ENCODE measurements at places on chromosomes 7 and 10.

DNA sequence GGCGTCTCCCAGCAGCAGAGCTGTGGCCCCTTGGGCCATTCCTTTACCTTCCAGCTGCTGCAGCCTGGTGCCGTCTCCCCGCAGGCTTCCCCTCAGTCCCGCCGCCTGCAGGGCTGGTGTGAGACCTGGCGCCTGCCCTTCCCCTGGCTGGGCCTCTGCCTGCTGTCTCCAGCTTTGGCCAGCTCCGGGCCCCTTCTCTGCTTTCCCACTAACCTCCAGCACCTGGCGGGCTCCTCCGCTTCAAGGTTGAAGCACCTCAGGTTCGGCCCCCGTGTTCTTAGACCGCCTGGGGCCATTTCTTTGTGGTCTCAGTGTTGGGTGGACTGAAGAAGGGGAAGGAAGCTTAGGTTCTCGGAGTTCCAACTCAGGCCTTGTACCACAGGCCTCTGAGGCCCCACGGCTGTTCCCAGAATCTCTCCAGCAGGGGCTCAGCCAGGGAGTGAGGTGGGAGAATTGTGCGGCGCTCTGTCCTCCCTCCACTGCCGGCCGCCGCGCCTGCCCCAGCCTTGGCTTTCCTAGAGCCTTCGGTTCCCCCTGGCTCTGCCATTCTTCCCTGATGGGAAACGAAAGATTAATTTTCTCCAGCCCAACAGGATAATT is 30.3 kb downstream of the GBX1 start:
- no peak for DNase-seq

GRCh38 chr7:43639858-43640491 is 57.1 kb downstream of the STK17A start:
- DNase-seq, result no peak

- no peak for DNase-seq
These were observed 178.4 kb downstream of the NSUN6 start for GRCh38 chr10:18472977-18473376.

DNA sequence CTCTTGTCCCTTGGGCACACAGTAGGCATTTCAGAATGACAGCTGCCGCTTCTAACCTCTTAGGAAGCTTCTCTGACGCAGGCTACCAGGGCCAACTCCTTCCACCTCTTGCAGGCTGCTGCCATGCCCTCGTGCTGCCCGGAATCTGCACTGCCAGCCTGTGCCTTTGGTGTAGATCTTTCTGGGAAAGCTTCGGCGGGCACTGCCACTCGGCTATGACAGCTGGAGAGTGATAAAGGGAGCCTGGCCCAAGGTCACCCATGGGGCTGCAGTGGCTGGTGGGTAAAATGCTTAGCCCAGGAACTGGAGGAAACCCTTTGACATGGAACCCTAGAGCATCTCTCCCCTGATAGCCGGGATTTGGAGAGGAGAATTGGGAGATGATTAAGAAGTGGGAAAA is 78.0 kb upstream of the C1QL3 start:
- DNase-seq, result no peak

DNA sequence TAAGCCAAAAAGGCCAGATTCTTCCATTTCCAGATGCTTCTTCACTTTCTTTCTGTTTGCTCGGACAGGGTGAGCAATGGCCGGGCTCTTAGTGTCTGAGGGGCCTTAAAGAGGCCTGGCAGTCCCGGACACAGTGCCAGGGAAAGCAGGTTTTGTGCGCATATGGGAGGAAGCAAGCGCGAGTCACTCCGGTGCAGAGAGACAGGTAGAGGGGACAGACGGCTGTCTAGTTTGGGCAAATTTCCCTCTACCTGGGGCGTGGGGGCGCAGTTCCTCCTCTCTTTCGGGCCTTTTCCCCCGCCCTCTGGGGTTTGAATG is 4.7 kb downstream of the NEUROD6 start:
- DNase-seq, result no peak

GRCh38 chr7:127473409-127473808 is 80.9 kb upstream of the ZNF800 start:
- no peak for DNase-seq

- DNase-seq, result no peak
These were observed 89.6 kb upstream of the C7orf33 start for GRCh38 chr7:148500978-148501377.

- peak; percentile 16 for DNase-seq
These were observed 26.2 kb upstream of the EXOC6 start for GRCh38 chr10:92822060-92822634.

DNA sequence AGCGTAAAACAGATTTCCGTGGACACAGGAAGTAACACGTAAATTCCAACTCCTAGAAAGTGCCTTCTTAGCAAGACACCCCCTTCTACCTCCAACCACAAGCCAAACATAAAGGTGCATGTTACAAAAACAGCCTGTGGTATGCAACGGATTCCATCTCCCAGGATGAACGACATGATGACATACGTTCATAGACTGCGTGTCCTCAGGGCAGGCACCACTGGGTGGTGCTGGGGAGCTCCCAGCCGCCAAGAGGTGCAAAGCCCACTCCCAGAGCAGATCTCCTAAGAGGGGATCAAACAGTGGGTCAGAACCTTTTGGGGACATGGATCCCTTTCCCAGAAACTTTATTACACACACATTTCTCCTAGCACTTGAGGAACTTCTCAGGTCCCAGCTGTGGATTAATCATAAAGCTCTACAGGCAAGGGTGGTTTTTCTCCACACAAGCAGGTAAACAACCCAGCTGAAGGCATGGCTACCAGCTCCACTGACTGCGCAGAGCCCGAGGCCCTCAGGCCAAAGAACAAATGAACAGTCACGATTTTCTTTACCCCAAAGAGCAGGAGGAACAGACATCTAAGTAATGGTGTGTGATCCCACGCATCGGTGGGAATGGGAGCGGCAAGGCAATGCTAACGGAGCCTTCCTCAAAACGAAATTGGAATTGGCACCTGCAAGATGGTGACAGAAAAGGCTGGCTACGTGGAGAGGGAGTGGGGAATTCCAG is 13.8 kb downstream of the PSAP start:
- DNase-seq, result no peak

DNA sequence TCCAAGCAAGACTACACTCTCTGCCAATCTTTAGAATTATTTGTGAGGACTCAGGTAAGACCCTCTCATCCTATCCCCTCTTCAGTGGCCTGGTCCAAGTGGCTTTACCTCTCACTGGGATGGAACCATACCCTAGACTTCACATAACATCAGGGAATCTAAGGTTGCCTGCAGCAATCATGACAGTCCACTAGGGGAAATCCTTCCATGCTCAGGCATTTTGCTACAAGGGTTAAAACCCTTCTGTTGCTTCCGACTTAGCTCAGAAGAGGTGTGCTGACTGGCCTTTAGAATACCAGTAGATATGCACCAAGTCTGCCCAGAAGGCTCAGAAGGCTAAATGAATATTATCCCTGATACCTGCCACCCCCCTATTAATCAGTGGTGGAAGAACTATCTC is 24.9 kb upstream of the NPS start:
- no peak for DNase-seq

DNA sequence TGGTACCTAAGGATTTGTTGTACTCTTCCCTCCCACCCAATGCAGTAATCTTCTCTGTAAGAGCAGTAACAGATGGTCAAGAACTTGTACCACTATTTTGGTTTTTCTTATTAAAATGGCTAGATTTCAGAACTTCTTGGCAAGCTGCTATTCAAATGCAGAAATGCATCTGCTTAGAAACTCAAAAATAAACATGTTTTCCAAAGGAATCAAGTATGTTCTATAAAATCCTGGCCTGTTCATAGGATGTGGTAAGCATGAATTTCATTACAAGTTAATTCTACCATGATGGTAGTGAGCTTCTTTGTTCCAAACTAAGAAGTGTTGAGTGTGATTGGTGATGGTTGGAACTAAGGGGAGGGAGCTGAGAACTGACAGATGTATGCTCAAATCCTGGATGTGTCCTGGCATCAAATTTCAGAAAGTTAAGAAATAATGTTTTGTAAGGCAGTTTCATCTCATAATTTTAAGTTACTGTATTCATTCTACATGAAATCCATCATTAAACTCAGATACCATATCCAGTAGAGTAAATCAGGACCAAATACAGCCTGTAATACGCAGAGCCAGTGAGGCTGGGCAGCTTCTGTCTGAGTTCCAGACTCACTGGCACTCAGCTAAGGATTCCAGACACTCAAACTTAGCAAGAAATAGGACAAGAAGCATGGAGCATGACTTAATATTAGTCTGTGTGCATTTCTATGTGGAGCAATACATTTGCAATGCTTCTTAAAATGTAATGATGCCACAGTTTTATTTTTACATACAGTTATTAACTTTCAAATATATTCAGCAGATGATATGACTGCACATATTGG is 119.6 kb downstream of the TES start:
- DNase-seq, result no peak

GRCh38 chr7:124399941-124400340 is 365.7 kb downstream of the GPR37 start:
- no peak for DNase-seq

- DNase-seq, result no peak
These were observed 11.0 kb downstream of the LLCFC1 start for GRCh38 chr7:142950235-142950634.

DNA sequence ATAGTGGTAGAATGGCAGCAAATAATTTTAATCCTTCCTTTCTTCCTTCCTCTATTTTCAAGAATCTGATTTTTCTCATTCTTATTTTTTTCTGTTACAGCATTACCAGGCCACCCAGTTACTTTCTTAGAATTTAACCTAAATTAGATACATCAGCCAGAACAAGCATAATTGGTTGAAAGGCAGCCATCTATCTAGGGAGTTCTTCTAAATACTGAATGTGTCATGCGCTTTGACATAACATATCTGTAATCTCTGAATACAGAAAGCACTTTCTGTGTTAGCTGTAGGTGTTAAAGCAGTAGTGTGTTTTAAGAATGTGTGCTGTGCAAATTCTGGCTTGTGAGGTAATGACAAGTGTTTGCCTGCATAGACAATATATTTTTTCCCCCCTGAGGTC is 97.3 kb downstream of the BTRC start:
- DNase-seq, result no peak

DNA sequence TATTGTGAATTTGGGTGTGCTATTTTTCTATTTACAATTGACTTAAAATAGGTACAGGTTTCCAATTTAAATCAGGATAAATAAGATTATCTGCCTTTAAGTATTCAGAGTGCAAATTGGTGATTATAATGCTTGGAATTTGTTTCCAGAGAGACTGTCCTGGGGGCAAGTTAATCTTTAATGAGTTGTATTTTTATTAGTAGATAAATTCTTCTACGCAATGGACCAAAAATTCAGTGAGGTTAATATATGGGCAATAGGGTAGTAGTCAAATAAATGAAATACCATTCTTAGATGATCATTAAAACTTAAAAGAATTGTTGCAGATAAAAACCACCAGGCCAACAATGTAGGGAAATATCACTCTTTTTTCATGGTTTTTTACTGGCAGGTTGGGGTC is 3.4 kb downstream of the BICC1 start:
- DNase-seq, result no peak

GRCh38 chr7:156918635-156919034 is 25.7 kb upstream of the LMBR1 start:
- no peak for DNase-seq

- no peak for DNase-seq
These were observed 328 bp downstream of the ESYT2 start for GRCh38 chr7:158829021-158829341.

DNA sequence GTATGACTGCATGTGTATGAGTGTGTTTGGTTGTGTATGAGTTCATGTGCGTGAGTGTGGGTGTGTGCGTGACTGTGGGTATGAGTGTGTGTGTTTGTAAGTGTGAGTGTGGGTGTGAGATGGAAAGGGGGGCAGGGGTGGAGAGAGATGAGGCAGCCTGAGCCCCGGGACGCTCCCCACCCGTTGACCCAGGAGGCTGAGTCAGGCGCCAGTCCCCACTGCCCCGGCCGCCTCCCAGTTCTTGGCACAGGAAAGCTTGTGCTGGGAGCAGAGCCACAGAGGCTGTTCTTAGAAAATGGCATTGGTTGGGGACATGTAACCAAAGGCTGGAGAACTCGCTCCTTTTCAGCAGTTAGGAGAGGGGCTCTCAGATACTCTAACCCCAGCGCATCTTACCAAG is 27.8 kb upstream of the NUB1 start:
- no peak for DNase-seq

- DNase-seq, result no peak
These were observed 318.5 kb downstream of the GPR158 start for GRCh38 chr10:25493122-25493893.

- DNase-seq, result no peak
These were observed 62.3 kb downstream of the CREB5 start for GRCh38 chr7:28474640-28475039.

- no peak for DNase-seq
These were observed 262.7 kb downstream of the CTNNA3 start for GRCh38 chr10:67433276-67433675.

- DNase-seq, result no peak
These were observed 25.4 kb downstream of the NAPEPLD start for GRCh38 chr7:103123529-103123928.

GRCh38 chr10:114402871-114403540 is 1.3 kb downstream of the AFAP1L2 start:
- no peak for DNase-seq

Measured in SK-N-MC (cell line).